ENCODE measurements at places on chromosomes 2 and 18.

DNA sequence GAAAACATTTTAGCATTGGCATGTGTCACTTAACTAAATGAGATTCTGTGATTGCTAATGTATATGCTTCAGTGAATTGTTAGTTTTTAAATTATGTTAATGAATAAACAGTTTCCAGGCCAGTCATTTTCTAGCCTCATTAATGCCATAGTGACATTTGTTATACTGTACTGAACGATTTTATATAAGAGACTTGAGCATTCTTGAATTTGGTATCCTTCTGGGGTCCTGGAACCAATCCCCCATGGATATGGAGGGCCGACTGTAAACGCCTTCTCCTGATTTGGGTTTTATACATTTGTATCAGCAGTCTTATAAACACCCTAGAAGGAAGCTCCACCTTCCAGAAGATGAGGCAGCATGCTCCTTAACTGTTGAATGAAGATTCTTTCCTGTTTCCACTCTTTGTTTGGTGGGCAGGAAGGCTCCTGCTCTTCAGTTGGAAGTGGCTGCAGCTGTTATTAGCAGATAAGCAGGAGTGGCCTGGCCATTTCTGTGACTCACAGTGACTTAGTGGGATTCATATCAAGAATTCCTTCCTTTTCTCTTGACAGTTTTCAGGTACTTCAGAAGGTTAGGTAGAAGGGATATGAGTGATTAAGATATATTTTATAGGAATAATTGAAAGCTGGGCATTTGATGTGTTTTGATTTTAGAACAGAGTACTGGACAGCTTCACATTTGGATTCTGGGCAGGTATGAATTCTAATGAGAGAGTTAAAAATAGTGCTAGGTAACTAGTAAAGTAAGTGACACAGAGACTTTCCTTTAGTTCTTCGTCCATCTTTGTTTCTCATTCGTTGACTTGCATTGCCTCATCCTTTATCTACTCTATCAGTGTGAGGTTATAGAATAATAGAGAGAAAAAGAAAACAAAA, 124.9 kb downstream of the PLCL1 start:
- DNase-seq = no peak

GRCh38 chr2:18548621-18549020, 11.8 kb downstream of the RDH14 start:
- DNase-seq = no peak

GRCh38 chr2:17813742-17814473, 2.4 kb upstream of the MSGN1 start:
- DNase-seq = no peak

- DNase-seq = no peak
These were observed 226.3 kb downstream of the SH3RF3 start for GRCh38 chr2:109355192-109355843.

DNA sequence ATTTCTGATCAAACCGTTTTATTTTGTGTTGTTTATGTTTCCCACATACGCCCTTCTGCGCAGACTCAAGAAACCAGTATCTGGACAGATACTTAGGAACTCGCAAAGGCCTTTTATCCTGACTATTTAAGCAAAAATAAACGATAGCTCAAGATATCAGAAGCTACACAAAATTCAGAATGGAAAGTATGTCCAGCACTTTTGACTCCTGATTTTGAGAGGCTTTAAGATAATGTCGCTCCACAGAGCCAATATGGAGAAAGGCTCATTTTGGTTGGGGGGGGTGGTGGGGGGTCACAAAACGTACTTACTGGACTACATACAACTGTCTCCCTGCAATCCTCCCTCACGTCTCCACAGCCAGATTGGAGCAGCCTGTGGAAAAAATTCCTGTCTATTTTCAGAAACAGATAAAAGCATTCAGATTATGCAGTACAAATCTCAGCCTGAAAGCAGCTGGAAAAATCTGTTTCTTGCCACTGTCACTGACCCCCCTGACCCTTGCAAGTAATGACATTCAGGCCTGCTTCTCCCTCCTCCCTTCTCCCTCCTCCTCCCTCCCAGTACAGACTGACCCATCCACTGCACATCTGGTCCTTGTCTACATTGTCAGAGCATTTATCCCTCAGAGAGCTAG, 34.9 kb upstream of the LCLAT1 start:
- DNase-seq = no peak

DNA sequence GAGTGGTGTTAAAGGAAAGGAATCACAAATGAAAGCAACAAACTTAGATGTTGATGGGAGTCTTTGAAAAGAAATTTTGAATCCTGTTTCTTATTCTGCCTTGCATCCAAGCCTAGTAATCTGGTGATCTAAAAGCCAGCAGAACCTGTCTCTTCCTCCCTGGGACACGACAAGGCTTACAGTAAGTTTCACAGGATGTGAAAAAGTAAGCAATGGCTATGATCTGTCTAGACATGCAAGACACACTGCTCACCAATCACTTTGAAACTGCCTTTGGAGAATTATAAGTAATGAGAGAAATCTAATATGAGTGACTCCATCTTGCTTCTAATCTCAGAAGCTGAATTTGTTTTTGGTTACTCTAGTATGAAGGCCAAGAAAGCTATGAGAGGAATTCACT, 103.7 kb downstream of the KCNH7 start:
- no peak for DNase-seq

DNA sequence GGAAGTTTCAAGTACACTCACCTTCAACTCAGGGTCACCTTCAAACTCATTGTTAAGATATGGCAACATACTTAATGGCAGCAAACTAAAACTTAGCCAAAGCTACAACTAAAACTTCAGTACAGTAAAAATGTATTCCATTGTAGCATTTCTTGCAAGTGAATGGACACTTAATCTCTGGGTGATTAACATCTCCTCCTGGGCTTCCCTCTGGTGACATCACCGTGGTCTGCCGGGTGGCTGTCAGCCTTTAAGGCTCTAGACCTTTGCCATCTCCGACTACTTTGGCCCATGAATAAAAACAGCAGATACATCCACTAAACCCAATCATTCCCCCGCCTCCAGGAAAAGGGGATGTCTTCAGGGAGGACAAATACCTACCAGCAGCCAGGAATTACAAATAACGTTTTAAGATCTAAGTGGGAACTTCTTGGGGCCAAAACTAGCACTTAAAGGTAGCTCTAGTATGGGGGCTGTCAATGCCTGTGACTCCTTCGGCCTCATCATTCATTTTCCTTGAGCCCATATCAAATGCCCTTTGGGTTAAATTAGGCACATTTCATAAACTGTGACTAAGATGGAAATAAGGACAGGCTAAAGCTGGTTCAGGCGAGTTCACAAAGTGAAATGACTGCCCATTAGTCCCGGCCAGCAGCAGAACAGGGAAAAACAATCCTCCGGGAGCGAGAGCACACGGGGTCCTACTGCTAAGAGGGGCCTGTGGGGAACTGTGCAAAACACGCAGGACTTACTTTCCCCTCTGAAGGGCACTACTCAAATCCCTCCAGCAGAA, 1.1 kb downstream of the TFCP2L1 start:
- DNase-seq = no peak

DNA sequence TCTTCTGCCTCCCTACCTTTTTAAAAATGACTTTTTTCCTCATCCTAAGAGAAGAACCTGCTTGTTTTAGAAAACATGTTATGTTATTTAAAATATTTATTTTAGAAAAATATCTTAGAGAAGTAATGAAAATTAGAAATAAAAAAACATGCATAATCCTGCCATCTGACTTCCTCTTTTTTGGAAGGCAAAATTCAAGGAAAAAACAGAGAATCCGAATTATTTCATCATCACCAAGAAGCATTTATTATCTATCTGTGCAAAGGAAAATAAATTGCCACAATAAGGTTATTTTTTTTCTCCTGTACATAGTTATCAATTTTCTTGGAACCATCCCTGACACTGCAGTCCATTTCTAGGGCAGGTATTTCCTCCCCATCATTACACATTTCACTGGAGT, 14.4 kb downstream of the SLC39A6 start:
- DNase-seq = no peak

DNA sequence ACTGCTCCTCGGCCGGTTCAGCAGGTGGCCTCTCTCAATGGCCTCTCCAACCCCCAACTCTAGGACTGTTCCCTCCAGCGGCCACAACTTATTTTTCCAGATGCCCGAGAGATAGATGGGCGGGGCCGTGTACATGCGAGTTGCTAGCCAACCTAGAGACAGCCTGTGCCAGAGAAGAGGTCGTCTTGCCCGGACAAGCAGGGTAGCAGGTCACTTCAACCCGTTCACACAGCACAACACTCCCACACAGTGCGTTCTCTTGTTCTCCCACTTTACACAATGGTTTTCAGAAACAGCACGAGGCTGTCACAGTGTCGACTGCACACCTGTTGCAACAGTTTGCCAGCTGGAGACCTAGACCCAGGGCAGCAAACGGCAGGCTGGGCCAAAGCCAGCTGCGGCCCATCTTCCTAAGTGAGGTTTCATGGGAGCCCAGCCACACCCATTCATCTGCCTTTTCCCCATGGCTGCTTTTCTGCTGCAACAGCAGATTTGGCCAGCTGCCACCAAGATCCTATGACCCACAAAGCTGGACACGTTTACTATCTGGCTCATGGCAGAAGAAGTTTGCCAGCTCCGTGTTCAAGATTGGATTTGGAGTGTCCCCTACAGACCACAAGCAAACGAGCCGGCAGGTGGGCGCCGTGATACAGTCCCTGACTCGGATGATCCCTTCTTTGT, 7.3 kb upstream of the PRLH start:
- DNase-seq = no peak

DNA sequence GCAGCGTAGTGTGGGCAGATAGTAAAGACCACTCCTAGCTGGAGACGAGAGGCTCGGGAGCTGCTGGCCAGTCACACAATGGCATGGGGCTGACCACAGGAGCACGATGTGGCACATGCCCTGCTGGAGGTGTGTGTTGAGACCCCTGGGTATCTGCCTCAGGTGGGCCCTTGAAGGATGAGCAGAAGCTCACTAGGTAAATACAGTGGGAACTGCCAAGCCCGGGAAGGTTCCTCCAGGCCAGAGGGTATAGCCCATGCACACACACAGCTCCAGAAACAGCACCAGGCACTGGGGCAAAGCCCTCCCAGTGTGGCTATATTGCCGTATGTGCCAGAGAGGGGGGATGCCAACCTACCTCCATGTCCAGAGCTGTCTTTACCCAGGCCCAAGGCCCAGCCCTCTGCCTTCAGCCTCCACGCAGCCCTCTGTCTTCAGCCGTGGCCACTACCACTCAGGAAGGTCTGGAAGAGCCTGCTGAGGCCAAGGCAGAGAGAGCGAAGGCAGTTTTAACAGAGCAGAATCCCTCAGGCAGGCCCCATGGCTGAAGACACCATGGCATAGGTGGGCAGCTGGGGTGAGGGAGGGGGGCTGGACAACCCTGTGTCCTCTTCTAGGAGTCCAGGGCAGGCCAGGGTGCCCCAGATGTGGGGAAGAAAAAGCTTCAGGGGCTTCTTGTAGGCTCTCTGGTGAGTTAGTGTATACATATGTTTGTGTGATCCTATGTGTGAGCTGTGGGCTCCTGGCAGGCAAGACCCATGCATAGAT, 7.0 kb upstream of the ARID5A start:
- no peak for DNase-seq

DNA sequence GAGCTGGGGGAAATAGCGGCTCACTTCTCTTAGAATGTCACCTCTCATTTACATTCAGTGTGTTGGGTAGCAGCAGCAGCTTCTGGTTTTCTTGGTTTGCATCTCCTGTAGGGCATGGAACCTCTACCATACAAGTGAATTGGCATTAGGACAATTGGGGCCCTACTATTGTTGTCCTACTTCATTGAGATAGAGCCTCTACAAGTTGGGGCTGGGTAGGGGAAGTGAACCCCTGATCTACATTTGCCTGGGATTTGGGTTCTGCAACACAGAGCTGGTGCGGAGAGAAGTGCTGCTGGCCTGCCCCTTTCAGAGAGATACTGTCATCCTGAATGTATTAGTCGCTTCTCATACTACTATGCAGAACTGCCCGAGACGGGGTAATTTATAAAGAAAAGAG, 391.6 kb upstream of the HS6ST1 start:
- DNase-seq = no peak

- no peak for DNase-seq
These were observed 106.9 kb downstream of the CELF4 start for GRCh38 chr18:37458697-37459096.

GRCh38 chr2:240568678-240569522, 616 bp downstream of the RNPEPL1 start:
- DNase-seq = peak; percentile 54

- DNase-seq = no peak
These were observed 56.8 kb downstream of the SLC4A10 start for GRCh38 chr2:161681046-161681445.

- DNase-seq = no peak
These were observed 146.5 kb downstream of the GLI2 start for GRCh38 chr2:120881981-120882788.

DNA sequence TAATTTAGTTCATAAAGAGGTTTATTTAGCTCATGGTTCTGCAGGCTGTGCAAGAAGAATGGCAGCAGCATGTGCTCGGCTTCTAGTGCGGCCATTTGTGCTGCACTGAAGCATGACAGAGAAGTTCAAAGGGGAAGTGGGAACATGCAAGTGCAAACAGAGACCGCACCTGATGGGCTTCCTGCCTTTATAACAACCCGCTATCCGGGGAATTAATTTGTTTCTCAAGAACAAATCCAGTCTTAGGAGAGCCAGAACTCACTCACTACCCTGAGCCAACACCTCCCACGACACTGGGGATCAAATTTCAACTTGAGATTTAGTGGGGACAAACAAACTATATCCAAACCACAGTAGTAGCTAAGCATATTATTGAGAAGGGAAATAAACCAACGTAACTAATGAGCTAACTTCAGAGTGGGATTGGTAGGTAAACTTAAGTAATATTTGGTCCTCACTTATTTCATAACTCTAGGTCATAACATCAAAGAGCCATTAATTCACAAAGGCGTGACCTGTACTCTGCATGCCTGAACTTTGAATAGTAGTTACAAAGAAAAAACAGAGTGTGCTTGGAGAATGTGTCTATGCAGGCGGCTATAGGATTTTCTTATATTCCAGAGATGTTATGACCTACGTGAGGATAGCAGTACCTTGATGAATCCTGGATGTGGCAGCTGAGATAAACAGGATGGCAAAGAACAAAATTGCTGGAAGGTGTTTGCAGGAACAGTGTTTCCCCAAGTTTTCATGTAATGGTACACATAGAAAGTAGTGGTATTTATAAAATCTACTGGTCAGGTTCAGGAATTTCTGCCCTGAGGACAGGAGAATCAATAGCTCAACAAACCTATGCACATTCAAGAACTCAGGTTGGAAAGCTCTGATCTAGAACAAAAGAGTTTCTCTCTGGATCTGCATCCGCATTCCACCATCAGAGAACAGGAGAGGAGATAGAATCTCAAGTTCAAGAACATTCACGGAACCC, 845.9 kb upstream of the ID2 start:
- DNase-seq = no peak

DNA sequence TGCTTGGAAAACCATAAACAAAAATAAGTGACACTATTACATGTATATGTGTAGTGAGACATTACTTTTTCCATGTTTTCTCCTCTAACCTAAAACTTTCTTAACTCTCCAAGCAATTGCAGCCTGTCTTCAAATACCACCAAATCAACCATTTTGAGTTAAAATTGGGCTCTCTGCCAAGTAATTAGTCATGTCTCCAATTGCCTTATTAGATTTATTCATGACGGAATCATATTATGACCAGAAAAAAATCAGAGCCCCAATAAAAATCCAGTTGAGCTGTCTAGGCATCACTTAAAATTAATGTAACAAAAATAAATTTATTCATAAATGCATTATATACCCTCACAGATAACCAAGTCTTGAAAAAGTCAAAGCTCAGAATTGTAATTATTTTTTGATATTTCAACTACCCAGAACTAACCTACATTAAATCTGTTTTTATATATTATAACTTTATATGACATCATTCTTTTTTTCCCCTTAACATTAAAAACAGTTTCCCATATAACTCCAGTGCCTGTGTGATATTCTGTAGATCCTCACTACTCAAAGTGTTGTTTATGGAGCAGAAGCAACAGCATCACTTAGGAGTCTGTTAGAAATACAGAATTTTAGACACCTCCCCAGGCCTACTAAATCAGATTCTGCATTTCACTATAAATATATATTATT, 157.0 kb downstream of the ERBB4 start:
- no peak for DNase-seq
